ENCODE measurements at places on chromosomes 5 and 9. TPM values are rescaled to one million over a fixed set of nuclear protein-coding genes. Genes with fewer than 3 reads are reported as not detected.

GRCh38 chr5:980966-981365, 27.6 kb upstream of the NKD2 start:
- DNase-seq = no peak

DNA sequence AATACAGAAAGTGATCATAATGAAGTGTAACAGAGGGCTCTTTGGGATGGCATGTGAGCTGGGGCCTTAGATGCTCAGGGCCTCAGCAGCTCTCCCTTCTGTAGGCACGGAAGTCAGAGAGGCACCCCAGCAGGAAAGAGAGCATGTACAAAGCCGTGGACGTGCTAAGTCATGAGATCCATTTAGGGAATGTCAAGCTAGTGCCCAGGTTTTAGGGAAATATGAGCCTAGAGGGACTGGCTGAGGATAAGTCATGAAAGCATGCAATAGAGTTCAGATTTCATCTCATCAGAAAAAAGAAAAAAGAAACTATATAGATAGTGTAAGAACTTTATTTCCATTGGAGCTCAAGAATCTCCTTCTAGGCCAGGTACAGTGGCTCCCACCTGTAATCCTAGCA, 379.5 kb upstream of the KLF4 start:
- no peak for DNase-seq

DNA sequence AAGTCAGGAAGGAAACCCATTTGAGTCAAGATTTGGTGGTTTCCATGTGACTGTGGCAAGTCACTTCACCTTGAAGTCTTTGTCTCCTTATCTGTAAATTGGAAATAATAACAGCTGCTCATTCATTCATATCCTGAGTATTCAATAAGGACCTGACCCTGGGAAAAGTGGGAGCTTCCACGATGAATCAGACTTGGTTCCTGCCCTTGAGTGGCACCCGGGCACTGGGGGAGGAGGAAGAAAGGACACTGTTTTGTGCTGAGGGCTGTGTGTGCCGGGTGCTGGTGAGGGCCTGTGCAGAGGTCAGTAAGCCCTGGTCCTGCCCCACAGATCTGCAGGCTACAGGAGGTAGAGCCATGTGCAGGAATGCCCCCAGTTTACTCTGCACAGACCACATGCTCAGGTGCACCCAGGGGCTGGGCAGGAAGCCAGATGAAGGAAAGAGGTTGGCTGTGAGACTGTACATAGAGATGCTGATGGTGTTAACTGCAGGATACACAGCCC, 6.8 kb downstream of the NDST1 start:
- no peak for DNase-seq

- no peak for DNase-seq
Observed at GRCh38 chr5:55911784-55912653, 60.9 kb downstream of the IL31RA start.

DNA sequence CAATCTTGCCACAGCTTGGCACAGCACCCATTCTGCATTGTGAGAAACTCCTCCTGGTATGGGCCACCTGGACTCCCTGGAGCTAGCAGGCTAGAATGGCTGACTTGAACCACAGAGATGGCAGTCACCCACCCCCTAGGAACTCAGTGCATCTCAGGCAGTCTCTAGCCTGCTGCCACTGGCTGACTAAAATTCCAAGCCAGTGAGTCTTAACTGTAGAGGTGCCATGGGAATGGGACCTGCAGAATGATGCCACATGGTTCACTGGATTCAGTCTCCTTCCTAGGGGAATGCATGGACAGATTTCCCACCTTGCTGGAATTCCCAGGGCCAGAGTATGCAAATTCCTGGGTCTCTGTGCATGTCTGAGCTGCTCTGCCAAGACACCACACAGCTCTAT, 382.9 kb downstream of the MAN2A1 start:
- DNase-seq = no peak

DNA sequence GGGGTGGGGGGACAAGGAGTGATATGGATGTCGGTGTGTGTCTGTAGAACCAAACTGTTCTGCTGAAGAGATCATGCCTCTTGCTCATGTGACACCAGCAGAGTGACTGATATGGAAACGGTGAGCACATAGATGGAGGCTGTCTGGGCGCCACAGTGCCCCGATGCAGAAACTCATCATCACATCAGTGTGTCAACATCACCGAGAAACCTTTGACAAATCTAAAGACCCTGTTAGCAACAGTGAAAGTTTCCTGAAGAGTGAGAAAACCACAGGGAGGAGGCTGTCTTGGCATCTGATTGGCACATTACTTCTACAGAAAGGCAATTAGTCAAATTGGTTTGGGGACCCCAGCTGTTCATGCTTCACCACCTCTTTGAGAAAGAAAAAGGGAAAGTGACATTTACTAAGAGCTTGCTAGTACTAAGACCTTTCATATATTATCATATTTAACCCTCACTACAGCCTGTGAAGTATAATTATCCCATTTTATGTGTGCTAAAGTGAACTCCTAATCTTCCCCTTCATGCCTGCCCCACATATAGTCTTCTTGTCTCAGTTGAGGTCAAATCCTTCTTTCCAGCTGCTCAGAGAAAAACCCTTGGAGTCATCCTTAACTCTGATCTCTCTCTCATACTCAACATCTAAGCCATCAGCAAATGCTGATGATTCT, 25.6 kb downstream of the CSF2 start:
- DNase-seq = no peak

GRCh38 chr5:64655596-64655995, 34.7 kb upstream of the SHISAL2B start:
- no peak for DNase-seq

- DNase-seq = no peak
Observed at GRCh38 chr5:98200726-98201541, 572.5 kb upstream of the RGMB start.

DNA sequence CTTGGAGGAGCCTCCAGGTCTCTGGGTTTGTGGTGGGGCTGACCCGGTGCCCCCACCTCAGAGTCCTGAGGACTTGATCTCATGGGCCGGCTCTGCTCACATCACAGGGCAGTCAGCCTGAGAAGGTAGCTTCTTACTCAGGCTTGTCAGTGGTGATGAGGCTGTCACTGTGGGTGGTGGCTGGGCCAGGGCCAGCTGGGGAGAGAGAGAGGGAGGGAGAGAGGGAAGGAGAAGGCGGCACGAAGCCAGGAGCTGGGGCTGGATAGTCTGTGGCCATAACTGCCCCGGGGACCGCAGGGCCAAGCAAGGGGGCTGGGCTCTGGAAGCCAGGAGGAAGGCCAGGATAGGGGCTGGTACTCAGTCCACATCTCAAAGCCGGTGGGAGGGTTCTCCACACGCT, 6.5 kb downstream of the NTNG2 start:
- no peak for DNase-seq

- no peak for DNase-seq
Observed at GRCh38 chr9:119853126-119853525, 483.9 kb upstream of the BRINP1 start.

DNA sequence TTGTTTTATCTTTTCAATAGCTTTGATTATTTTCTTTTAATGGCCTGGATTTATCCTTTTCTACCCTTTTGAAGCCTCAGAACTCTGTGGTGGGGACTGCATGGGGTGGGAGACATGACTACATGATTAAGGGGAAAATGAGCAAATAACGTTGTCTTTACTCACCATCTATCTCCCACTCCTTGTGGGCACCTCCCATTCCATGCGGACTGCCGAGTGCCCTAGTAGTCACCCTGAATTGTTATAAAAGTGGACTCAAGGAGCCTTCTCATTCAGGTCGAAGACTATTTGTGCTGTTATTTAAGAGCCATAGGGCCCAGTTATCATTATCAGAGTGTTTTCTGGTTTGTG, 281.8 kb downstream of the MLLT3 start:
- no peak for DNase-seq

- DNase-seq = no peak
Observed at GRCh38 chr9:20662156-20662555, 21.9 kb upstream of the FOCAD start.

DNA sequence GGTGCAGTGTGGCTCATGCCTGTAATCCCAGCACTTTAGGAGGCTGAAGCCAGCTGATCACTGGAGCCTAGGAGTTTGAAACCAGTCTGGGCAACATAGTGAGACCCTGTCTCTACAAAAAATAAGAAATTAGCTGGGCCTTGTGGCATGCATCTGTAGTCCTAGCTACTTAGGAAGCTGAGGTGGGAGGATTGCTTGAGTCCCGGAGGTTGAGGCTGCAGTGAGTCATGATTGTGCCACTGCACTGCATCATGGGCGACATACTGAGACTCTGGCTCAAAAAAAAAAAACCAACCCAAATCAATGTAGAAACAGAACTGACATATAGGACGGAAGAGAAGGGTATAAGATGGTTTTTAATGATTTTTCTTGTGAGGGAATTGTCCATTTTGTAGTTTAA, 27.7 kb downstream of the G3BP1 start:
- DNase-seq = no peak

DNA sequence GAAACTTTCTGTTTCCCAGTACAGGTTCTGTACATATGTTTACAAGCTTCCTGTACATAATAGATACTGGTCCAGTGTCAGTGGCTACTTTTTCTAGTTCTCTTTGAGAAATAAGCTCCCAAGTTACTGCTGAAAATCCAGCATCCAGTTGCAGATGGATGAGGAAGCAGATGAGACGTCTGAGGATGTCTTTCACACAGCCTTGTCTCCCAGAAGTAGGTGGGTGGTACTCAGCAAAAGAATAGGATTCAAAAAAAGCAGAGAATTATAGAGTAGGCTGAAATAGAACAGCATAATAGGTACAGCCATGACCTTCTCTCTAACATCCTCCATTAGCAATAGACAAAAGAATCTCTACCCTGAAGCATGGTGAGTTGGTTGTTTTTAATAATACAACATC, 77.7 kb downstream of the BRINP1 start:
- no peak for DNase-seq

- no peak for DNase-seq
Observed at GRCh38 chr5:106094839-106095238, 1575.9 kb downstream of the EFNA5 start.

SMIM32 gene
- total RNA-seq = not detected

PHF24 gene
- 0.39 TPM for total RNA-seq

CER1 gene
- not detected for total RNA-seq

SMIM33 gene
- not detected for total RNA-seq

All from mesenteric fat pad (tissue), 1 donor.